Upper lobe of left lung (tissue), 6 donors: ENCODE measurements at places on chromosomes 2 and 18. TPM values are rescaled to one million over a fixed set of nuclear protein-coding genes. Genes with fewer than 3 reads are reported as not detected.

ANTXR1 gene
- 76.4 TPM for total RNA-seq

- no peak for DNase-seq
Measured at GRCh38 chr2:119862127-119862889, 102.6 kb downstream of the PTPN4 start.

- no peak for DNase-seq
Measured at GRCh38 chr2:128645631-128646030, 327.0 kb upstream of the HS6ST1 start.

GRCh38 chr2:23497063-23497462 lies 112.1 kb downstream of the KLHL29 start:
- DNase-seq = no peak

- no peak for DNase-seq
Measured at GRCh38 chr18:14189858-14190257, 57.6 kb upstream of the ZNF519 start.

DNA sequence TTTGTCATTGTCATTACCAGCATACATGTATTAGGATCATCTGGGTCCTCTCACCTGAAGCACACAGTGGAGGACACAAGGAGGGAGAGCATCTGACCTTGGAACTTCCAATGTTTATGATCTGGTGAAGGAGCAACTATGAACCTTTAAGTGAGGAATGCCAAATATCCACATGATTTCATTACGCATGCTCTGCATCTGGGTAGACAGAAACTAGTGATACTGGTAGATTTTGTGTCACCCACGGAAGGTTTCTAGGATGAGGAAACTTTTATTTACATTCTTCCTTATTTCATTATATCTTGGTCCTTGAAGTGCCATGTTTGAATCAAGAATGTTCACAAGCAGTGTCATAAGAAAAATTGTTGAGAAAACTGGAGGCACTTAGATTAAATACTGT lies 32.1 kb downstream of the SPC25 start:
- DNase-seq = no peak
